ENCODE measurements at places on chromosomes 1 and 21.
A peak's percentile ranks its signal among the peaks of the same experiment; 100 is the strongest.

- DNase-seq: no peak
Measured at GRCh38 chr21:44618909-44619308, 7.0 kb downstream of the KRTAP10-8 start.

- DNase-seq: no peak
Measured at GRCh38 chr1:12126781-12127180, 40.0 kb upstream of the TNFRSF1B start.

DNA sequence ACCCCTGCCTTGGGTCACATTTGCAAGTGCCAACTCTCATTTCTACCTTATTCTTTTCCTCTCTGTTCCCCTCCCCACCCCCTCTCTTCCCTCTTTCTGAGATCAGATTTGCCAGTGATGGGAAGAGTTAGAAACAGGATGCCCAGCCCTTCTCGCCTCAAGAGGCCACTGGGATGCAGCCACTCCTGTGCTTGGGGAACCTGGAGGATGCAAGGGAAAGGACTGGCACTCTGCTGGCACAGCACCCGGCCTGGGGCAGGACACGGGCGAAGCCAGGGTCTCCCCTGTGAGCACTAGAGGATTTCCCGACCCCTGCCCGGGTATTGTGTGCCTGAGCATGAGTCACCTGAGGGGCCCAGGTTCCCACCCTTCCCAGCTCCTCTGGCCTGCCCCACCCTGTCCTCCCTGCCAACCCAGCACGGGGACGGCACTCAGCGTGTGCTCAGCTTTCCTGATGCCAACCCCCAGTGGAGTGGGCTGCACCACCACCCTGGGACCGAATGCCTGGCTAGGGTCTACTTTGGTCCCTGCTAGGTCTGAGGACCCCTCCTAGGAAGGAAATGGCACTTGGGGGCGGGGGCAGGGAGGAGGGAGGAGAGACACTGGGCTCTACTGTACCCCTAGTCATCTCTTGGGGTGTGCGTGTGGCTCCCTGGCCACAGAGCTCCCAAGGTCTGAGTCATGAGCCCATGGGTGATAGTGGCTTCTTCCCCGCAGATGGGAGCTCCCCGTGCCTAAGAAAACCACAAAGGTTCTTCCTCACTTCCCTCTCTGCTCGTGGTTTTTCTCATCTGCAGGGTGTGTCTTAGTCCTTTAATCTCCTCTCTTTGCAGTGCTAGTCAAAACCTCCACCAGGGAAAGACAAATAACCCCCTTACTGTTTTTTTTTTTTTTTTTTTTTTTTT, 12.4 kb downstream of the LMNA start:
- peak; percentile 88 for DNase-seq

DNA sequence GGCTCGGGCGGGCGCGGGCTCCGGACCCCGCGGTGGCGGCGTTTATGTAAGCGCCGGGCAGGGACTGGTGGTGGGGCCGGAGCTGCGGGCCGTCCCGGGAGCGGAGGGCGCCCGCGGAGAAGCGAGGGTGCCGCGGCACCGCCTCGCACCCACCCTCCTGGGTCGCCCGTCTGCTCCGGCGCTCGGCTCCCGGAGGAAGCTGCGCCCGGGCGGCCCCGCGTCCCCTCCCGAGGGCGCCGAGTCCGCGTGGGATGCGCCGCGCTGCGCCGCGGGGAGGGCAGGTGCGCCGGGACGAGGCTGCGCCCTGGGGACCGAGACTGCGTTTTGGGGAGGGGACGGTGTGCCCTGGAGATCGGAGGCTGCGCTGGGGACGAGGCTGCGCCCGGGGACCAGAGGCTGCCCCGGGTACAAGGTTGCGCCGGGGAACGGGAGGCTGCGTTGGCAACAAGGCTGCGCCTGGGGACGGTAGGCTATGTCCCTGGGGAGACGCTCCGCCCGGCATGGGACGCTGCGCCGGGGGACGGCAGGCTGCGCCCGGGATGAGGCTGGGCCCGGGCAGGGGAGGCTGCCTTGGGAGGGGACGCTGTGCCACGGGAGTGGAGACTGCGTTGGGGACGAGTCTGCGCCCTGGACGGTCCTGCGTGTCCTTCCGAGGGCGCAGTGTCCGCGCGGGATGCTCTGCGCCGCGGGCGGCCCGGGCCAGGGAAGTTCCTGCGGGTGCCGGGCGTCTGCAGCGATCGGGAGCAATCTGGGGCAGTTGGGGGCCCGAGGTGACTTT, 627 bp downstream of the ADARB1 start:
- no peak for DNase-seq

GRCh38 chr1:92310185-92310597, 11.3 kb downstream of the RPAP2 start:
- peak; percentile 79 for DNase-seq

DNA sequence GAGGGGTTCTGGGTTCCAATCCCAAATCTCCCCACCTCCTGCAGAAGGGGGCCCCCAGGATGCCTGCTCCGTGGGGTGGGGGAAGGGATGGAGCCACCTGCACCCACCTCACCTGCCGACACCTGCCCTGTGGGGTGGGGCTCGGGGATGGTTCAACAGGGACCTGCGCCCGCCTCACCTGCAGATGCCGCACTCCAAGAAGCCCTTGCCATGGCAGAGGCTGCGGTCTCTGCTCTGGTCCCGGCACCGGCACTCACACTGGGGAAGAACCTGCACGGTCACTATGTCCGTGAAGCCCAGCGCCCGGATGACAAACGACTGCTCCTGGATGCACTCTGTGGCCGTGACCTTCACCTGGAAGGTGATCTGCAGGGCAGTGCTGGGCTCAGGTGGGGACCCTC, 18.1 kb upstream of the PTTG1IP start:
- DNase-seq: no peak

DNA sequence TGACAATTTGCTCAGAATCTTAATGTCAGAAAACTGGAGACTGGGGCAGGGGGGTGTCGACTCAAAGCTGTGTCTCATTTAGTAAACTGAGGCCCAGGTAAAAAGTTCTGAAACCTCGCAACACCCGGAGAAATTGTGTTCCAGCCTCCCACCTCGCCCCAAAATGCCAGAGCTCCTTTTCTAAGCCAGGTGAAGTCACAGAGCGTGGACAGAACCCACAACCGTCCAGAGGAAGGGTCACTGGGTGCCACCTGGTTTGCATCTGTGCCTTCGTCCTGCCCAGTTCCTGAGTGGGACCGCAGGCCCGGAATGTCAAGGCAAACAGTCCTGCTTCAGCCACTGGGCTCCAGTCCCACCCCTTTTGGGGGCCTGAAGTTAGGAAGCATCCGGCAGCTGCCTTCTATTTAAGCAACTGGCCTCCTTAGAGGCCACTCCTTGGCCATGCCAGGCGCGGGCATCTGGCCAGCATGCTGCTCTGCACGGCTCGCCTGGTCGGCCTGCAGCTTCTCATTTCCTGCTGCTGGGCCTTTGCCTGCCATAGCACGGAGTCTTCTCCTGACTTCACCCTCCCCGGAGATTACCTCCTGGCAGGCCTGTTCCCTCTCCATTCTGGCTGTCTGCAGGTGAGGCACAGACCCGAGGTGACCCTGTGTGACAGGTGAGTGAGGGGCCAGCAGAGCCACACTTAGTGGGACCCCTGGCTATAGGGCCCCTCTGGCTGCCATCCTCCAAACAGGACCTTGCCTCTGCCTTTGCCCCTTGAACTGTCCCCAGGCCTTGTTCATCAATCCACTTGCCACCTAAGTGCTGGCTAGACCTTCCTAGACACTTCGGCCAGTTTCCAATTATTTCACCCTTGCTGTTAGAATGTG, at the start of gene TAS1R1:
Gene TAS1R1 (plus strand): TSS at position 401 of the 872 bp plus-strand sequence. CDS start 67 bp downstream, at position 468.
- no peak for DNase-seq

- peak; percentile 7 for DNase-seq
Measured at GRCh38 chr1:243473227-243474135, 217.6 kb downstream of the SDCCAG8 start.

DNA sequence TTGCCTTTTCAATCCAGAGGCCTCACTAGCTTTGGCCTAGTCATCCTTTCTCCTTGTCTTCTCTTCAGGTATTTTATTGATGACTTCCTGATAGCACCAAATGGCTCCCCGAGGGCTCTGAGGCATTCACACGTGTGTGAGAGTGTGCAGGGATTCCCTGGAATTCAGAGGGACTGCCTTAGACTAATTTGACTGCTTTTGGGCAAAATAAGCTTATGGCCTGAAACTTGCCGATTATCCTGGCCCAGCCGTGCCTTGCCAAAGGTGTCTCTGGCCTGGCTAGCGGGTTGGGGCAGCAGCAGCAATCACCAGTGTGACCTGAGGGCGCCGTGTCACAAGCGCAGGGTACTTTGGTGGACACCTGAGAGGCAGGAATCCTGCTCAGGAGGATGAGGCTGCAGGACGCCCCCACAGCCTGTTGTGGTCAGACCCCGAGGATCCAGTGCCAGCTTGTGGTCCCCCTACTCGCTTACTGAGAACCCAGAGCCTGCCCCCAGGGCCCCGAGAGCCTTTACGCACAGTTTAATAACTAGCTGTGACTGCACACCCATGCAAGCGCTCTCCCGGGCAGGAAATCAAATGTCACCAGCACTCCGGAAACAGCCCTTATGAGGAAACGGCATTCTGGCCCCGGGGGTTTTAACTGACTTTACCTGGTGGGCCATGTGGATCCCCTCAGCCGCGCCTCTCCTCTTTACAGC, 62.8 kb upstream of the PDE9A start:
- DNase-seq: peak; percentile 81

- DNase-seq: no peak
Measured at GRCh38 chr21:46023555-46023954, 42.0 kb downstream of the COL6A1 start.

DNA sequence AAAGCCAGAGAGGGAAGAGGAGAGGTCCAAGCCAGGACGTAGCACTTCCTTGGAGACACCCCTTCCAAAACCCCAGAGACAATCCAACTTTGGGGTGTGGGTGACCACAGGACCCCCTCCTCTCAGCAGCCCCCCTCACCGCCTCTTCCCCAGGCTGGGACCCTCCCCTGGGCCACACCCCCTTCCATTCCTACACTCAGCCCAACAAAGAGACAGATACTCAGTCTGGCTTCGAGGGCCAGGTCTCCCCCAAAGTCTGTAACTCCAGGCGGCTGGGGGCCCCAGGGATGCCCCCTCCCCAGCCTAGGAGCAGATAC, 1.4 kb downstream of the MEX3A start:
- DNase-seq: no peak
